ENCODE measurements at places on chromosomes 12 and 14. TPM values are rescaled to one million over a fixed set of nuclear protein-coding genes. Genes with fewer than 3 reads are reported as not detected.

NOS1 gene
- not detected for total RNA-seq

KRT5 gene
- total RNA-seq, result not detected

DNAH10 gene
- total RNA-seq, result 0.25 TPM

JDP2 gene
- 1.4 TPM for total RNA-seq

ATF7IP gene
- total RNA-seq, result 153 TPM

GLIPR1L1 gene
- total RNA-seq, result not detected

METTL1 gene
- total RNA-seq, result 15.0 TPM

CLMN gene
- 1.3 TPM for total RNA-seq

TAS2R7 gene
- not detected for total RNA-seq

RPGRIP1 gene
- total RNA-seq, result 0.94 TPM

CISTR gene
- not detected for total RNA-seq

PROX2 gene
- not detected for total RNA-seq
